ENCODE measurements at places on chromosomes 1 and 21.

GRCh38 chr1:59669752-59670312, 144.9 kb upstream of the HOOK1 start:
- no peak for DNase-seq

GRCh38 chr1:237931581-237931980, 40.9 kb upstream of the ZP4 start:
- DNase-seq = no peak

- DNase-seq = no peak
Observed at GRCh38 chr1:87045761-87046304, 131.4 kb downstream of the HS2ST1 start.

- no peak for DNase-seq
Observed at GRCh38 chr1:8323706-8324105, 5.8 kb downstream of the SLC45A1 start.

- no peak for DNase-seq
Observed at GRCh38 chr1:201137579-201138310, 10.8 kb upstream of the ASCL5 start.

- DNase-seq = no peak
Observed at GRCh38 chr1:8352471-8352845, 34.5 kb downstream of the SLC45A1 start.

DNA sequence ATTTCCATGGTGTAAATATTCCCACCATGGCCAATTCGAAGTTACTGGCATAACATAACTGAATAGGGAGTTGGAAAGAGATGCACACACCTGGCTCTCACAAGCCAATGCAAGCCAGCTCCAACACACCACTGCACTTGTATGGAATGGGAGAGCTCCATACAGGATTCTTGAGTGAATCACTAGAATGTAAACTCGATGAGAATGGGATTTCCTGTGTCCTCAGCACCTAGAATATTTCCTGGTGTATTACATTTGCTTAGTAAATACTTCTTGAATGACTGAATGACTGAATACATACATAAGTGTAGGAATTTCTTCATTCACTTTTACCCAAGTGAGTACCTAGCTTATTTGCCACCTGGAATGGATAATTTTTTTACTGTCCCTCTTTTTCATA, 16.2 kb upstream of the PPIE start:
- DNase-seq = no peak

- DNase-seq = no peak
Observed at GRCh38 chr1:56548571-56548970, 30.8 kb downstream of the PLPP3 start.

GRCh38 chr1:58123051-58123450, 423.5 kb downstream of the OMA1 start:
- DNase-seq = no peak

GRCh38 chr1:181390410-181391077, 92.8 kb upstream of the CACNA1E start:
- DNase-seq = peak; percentile 67

DNA sequence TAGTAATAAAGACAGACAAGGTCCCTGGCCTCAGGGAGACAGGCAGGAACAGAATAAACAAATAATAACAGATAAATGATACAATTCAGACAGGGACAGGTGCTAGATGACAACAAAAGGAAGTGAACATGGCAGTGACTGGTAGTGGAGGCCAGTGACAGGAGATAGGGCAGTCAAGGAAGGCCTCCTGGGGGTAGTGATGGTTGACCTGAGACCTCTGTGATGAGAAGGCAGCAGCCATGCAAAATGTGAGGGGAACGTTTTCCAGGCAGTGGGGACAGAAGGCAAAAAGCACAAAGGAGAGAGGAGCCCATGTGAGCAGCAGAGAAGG, 18.5 kb downstream of the OPTC start:
- no peak for DNase-seq

DNA sequence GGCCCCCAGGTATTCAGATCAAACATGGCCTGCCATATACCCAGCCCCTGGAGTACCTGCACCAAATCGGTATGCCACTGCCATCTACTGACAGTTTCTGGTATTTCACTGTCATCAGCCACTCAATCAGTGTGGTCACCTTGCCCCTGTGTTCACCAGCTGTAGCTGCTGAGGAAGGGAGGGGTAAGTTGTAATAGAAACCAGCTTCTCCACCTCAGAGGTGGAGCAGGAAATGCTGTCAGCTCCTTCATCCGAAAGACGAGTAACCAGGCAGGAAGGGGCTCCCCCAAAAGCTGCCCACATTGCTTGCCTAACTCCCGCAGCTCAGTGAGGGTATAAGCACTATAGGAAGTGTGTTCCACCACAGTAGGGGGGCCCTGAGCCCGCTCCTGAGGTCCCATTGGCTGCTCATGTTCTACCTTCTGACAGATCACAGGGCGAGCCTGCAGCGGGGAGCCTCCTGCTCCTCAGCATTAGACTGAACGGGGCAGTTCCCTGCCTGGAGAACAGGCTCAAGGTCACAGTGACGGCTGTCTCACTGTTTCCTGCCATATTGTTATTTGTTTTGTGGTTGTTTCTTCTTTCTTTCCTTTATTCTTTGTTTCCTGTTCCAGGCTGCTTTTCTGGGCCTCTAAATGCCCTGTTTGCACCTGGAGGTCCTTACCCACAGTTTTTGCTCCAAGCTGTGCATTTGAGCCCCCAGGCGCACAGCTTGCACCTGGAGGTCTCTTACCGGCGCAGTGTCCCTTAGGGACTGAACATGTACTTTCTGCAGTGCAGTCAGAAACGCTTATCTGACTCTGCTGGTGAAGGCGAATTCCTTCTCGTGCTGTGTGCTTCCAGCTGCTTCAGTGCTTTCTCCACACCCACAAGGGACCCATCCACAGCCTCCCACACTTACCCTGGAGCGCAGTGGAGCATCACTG, 1638.3 kb downstream of the MRPL39 start:
- peak; percentile 40 for DNase-seq

- no peak for DNase-seq
Observed at GRCh38 chr1:20413776-20414140, 72.3 kb downstream of the CAMK2N1 start.

- no peak for DNase-seq
Observed at GRCh38 chr1:235679644-235680043, 30.1 kb upstream of the GNG4 start.

DNA sequence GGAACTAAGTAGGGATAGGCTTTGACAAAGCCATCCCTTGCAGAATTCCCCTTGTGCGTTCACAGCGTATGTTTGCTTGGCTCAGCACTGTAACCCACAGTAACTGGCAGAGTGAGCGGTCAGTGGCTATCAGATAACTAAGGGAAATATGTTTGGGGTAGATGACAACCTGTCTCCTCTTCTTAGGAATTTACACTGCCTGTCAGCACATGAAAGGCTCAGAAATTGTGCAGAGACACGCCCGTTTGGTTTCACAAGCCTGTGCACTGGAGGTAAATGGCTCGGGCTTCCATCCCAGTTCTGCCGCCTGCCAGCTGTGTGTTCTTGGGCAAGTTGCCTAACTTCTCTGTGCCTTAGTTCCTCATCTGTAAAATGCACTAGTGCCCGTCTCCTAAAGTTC, 101.2 kb downstream of the PRDM2 start:
- DNase-seq = no peak

DNA sequence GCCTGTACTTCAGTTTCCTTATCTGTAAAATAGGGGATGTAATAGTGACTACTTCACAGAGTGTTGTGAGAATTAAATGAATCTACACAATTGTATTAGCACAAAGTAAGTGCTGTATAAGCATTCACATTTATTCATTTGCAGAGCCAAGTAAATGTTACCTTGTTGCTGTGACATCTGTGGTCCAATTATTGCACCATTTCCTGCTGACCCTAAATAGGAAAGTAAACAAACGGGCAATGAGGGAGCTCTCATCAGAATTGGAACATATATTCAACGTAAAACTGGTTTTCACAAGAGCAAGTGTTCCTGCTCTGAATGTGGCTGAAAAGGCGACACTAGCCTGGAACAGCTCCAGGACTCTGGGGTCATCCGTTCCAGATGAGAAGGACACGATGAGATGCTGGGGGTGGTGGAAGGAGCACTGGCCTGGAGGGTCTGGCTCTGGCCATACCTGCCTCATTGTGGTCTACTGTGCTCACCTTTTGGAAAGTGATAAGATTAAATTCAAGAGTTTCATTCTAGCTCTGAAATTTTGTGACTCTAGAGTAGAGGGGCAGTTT, 34.5 kb downstream of the PROX1 start:
- DNase-seq = no peak

GRCh38 chr1:22738522-22738921, 27.9 kb downstream of the EPHB2 start:
- no peak for DNase-seq

- no peak for DNase-seq
Observed at GRCh38 chr1:112887599-112888283, 68.3 kb downstream of the SLC16A1 start.

- no peak for DNase-seq
Observed at GRCh38 chr1:201094832-201095231, 17.4 kb downstream of the CACNA1S start.

DNA sequence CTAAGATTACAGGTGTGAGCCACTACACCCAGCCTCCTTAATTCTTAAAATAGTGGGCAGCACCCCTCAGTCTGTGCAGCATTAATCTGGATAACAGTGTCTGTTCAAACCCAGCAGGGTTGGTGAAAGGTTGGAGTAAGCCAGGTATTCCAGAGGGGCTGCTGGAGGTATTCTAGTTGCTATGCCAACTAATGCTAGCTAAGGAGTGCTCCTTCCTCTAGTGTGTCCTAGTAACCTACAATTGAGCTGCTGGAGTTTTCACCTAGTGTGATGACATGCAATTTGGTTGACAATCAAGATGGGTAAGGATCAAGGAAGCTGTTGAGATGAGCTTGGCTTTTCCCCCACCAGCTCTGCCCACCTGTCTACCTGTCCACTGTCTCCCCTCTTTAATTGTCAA, 100.2 kb upstream of the IPO9 start:
- DNase-seq = no peak

DNA sequence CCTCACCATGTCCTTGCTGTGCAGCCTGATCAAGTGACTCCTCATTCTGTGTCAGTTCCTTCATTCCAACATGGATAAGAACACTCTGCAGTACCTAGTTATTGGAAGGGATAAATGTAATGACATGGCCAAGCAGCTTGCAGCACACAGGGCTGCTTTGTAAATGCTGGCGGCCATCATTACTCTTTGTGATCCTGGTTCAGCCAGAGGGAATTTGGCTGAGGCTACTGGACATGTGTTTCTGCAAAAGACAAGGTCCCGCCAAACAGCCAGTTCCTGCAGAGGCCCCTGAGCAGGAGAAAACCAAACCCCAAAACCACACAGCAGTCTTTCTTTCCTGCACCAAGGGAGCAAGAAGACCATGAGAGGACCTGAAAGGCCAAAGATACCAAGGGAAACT, 495.8 kb downstream of the AJAP1 start:
- no peak for DNase-seq

DNA sequence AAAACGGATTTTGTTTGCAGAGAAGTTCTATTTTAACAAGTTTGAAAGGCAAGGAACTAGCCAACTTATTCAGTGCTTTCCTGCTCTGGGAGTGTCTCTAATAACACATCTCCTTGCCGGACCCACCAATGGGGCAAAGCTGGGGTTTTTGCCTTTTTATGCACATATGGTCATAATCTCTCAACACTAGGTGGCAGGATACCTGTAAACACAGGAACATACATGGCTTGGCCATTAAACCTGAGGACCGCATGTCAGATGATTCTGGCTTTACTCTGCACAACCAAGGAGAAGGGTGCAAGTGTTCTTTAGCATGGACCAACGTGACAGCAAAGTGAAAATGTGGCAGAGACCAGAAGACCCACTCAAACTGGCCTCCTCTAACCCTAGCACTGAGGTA, 4.9 kb downstream of the TMEM9 start:
- DNase-seq = peak; percentile 44

GRCh38 chr1:17877896-17878295, 122.8 kb downstream of the ACTL8 start:
- DNase-seq = no peak

DNA sequence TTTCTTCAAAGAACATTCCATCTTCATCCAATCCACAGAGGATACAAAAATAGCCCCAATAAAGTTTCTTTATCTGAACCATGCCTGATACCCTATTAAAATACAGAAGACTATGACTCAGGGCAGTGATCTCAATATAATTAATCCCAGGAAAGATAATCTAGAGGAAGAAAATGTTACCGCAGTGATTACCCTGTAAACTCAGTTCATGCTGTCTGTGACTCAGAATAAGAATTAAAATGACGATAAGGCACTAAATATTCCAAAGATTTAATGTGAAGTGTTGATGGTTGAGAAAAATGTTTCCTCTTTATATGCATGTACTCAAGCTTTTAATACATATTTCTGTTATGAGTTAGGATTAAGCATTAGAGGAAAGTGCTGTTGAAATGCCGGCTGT, 88.6 kb upstream of the LYPLAL1 start:
- no peak for DNase-seq

DNA sequence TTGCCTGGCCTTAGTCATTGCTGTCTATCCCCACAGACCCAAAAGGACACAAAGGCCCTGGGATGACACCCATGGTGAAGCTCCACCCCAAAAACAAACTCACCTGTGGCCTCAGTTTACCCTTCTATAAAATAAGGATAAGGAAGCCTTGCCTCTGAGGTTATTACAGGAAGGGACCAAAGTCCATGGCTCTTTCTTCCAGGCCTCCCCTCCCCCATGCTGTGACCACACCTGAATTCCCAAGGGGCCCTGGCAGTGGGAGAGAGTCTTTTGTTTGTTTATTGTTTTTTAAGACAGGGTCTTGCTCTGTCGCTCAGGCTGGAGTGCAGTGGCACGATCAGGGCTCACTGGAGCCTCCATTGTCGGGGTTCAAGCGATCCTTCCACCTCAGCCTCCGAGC, 10.5 kb upstream of the TNFRSF25 start:
- no peak for DNase-seq

DNA sequence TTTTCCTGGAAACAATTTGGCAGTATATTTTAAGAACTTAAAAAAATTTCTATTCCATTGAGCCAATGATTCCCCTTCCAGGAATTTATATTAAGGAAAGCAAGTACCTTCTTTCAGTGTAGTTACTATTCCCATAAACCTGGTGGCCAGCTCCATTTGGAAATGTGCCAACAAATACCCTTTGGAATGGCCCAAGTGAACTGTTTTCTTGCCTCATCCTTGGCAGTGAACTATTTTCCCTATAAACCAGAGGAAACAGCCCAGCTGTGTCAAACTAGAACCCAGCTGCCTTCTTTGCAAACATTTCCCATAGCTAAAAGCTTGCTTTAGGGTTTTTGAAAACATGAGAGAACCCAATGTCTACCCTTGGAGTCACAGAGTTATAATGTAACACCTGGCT, 496.9 kb downstream of the NEGR1 start:
- no peak for DNase-seq

- no peak for DNase-seq
Observed at GRCh38 chr1:2080884-2081283, 30.7 kb downstream of the PRKCZ start.

DNA sequence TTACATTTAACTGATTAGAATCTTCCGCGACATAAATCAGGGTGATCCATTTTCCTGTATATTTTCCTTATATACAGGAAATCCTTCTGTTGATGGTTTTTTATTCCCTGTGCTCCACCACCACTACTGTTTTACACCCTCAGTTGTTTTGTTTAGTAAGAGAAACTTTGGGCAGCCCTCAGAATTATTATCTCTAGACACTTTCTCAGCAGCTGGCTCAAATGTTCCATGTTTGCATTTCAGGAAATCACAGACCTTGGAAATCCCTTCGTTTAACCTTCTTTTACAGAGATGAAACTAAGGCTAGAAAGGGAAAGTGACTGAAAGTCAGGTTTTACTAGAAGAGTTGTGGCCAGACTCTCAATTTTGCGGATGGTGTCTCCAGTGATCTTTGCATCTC, 15.2 kb downstream of the ZNF697 start:
- DNase-seq = no peak

- DNase-seq = no peak
Observed at GRCh38 chr1:165882168-165882837, 54.9 kb downstream of the UCK2 start.

GRCh38 chr1:84208935-84209334, 64.9 kb downstream of the PRKACB start:
- no peak for DNase-seq
